ENCODE measurements at places on chromosomes 3 and 15.

GRCh38 chr3:72889310-72890165 is 1.7 kb downstream of the GXYLT2 start:
- DNase-seq, result no peak

GRCh38 chr3:77693147-77693546 is 653.2 kb downstream of the ROBO2 start:
- no peak for DNase-seq

GRCh38 chr3:59456852-59457485 is 407.1 kb upstream of the CFAP20DC start:
- DNase-seq, result no peak

- DNase-seq, result peak; percentile 31
Measured at GRCh38 chr3:128787256-128788253, 61.6 kb downstream of the RAB7A start.

DNA sequence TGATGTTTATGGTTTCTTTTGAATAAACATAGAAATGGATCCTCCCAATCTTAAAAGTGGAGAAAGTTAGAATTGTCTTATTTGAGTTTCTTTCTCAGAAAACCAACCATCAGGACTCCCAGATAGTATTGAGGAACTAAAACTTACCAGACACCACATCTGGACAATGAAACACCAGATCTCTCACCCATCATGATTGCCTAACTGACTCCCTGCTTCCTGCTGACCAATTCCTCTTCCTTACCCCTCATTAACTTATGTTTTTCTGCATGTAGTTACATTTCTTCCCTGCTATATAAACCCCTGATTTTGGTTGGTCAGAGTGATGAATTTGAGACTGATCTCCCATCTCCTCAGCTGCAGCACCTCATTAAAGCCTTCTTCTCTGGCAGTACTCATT is 242.0 kb upstream of the SETMAR start:
- no peak for DNase-seq

- DNase-seq, result no peak
Measured at GRCh38 chr15:77349666-77350065, 70.2 kb downstream of the PEAK1 start.

- DNase-seq, result no peak
Measured at GRCh38 chr3:184373422-184373821, 4.6 kb downstream of the THPO start.

- DNase-seq, result no peak
Measured at GRCh38 chr3:140724856-140725812, 47.3 kb downstream of the TRIM42 start.

DNA sequence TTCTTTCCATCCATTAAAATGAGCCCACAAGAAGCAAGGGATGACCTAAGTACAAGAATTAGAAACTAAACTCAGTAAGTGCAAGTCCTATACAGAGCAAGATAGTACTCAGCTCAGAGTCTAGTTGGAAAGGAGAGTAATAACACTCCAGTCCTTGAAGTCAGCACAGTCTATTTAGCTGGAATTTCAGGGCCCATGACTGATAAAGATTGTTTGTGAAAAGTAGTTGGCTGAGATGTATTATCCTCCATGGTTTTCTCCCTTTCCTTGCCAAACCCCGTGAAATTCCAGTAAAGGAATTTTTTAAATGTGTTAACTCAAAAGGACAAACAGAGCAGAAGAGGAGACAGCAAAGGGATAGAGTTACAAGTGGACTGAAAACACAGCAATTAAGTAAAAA is 127.2 kb upstream of the STT3B start:
- DNase-seq, result no peak

GRCh38 chr15:73560501-73561117 is 72.6 kb downstream of the NPTN start:
- peak; percentile 36 for DNase-seq

GRCh38 chr3:24663406-24663805 is 168.8 kb upstream of the THRB start:
- DNase-seq, result no peak

- no peak for DNase-seq
Measured at GRCh38 chr3:27224197-27224596, 145.0 kb downstream of the NEK10 start.

DNA sequence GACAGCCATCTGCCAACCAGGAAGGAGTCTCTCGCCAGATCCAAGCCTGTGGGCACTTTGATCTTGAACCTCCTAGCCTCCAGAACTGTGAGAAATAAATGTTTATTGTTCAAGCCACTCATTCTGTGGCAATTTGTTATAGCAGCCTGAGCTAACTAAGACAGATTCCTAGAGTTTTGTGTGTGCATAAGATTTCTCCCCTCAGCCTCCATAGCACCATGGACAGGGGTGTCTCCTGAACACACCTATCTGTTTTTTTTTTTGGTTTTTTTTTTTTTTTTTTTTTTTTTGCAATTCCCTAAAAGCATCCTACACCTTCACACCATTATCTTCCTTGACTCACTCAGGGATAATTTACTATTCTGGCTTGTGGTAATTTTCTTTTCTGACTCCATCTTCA is 768.5 kb downstream of the NR2F2 start:
- no peak for DNase-seq

GRCh38 chr3:129022114-129023007 is 21.3 kb downstream of the EFCC1 start:
- DNase-seq, result no peak

DNA sequence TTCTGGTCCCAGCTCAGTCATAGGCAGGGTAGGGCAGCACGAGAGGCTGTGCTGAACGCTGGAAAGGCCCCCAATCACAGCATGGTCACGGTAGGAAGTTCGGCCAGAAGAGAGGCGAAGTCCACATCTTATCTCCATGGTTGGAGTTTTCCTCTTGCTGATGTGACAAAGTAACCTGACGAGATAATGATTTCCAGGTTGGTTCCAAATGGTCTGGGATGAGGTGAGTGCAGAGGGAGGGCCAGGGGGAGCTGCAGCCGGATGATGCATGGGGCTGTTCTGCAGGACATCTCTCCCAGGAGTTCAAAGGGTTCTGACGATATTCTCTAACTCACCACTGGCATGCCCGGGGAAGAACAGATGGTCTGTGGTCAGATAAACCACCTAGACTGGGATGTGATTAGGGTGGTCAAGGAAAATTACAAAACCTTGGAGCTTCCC is 83.2 kb upstream of the WNT5A start:
- no peak for DNase-seq

DNA sequence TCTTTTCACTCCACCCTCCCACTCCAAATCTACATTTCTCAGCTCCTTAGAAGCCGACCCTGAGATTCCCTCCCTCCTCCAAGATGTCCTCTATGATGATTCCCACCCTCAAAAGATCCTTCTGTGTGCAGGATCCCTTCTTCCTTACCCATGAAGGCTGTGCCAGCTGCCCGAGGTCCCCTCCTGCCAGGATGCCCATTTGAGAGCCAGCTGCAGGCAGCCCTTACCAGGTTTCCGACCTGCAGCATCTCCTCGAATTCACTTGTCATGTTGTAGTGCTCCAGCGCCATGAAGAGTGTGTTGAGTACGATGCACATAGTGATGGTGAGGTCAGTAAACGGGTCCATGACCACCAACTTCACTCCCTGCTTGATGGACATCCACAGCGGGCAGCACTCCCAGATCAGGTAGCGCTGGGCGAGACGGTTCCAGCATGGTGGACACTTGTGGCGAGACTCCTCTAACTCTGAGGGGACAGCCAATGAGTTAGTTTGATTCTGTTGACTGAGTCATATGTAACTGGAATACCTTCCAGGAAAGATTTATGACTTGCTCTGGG is 51.9 kb downstream of the SCN5A start:
- DNase-seq, result no peak

DNA sequence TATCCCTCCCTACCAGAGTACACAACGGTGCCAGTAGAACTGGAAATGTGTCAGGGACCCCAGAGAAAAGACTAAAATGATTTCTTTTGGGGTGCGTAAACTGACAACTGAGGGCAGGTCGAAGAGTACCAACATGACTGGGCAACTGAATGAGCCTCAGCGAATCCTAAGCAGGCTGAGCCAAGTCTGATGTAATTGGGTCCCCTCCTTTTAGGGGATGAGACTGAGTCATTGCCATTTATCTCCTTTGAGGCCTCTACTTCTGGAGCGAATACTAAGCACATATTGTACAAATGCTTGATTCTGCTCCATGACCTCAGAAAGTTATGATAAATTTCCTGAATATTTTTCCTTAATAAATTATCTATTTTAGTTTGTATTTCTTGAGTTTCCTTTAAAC is 17.3 kb upstream of the GPR156 start:
- DNase-seq, result no peak

- no peak for DNase-seq
Measured at GRCh38 chr15:31403096-31403495, 76.5 kb downstream of the KLF13 start.

GRCh38 chr15:97072545-97072944 is 742.0 kb downstream of the NR2F2 start:
- DNase-seq, result no peak

- no peak for DNase-seq
Measured at GRCh38 chr3:2090095-2090911, 8.4 kb upstream of the CNTN4 start.

DNA sequence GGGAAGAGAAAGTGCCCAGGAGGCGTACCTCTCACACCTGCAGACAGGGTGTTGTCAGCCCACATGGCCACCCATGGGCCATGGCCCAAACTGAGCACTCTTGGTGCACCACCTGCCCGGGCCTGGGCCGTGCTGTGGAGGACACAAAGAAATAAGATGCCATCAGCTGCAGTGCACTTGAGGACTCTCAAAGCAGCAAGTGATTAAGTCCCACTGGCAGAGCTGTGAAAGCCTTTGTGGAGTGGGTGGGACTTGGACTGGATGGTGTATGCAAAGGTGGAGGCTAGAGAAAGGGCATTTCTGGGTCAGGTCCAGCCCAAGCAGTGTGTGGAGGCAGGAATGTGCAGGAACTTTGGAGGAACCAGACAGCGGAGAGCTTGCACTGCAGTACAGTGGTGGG is 122.3 kb downstream of the MEGF11 start:
- DNase-seq, result no peak

GRCh38 chr15:82663186-82663600 is 16.0 kb upstream of the CPEB1 start:
- DNase-seq, result peak; percentile 29

DNA sequence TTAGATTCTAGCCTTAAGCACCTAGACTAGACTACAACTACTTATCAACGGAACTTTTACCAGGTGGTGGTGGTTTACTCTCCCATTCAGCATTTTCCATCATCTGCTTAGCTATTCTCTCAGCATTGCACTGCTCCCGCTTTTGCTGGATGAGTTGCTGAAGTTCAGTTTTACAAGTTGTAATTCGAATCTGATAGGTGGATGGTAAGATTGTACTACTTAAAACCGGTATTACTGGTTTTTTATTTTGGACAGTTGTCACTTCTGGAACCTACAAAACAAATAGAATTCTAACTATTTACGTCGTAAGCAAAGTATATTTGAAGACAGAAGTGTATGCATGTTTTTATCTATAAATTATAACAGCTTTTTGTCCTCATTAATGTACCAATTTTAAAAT is 41.1 kb downstream of the PIK3R4 start:
- DNase-seq, result no peak

DNA sequence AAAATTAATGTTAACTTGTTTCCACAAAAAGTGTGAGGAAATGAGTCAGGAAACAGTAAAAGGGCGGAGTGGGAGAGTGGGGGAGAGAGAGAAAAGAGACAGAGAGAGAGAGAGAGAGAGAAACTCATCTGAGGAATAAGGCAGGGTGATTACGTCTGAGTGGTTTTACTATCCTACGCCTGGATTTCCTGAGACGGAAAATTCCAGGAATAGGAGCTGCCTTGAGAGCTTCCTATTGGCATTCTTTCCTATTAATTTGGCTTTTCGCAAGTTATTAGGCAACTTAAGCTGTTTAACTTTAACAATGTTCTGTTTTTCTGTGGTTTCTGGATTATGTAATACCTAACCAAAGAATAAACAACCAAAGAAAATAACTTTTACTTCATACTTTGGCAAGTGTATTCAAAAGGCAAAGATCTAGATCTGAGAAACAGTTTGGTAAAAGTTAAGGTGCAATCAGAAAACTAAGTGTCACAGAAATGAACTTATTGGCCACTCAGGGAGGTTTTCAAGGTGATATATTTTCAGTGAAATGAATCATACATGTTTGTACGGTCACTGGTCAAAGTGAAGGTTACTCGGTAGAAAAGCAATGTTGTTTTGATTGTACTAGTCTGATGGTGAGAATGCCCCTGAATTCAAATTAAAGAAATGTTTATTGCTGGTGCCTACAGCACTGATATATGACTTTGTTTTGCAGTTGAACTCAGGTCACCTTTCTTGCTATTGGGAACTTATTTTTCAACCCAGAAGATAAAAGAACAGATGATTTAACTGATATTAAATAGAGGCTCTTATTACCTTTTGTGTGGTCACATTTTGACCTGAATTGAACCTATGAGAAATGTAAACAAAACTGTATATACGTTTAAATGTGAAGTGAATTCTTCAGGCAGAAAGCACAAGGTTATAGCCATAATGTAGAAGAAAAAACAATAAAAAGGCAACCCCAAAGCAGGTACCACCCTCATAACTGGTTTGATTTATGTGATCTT is 39.9 kb upstream of the TNFSF10 start:
- peak; percentile 38 for DNase-seq

DNA sequence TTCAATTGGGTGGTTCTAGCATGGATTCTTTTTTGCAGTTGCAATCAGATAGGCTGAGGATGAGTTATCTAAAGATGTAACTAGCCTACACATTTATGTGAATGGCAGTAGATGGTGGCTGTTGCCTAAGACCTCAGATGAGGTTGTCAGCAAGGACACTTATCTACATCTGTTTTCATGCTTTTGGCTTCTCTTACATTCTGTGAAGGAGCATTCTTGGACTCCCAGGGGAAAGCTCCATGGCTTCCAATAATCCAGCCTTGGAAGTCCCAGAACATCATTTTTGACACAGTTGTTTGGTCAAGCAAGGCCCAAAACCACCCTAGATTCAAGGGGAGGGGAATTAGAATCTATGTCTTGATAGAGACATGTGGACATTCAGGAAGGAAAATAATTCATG is 332.2 kb upstream of the RBMS3 start:
- no peak for DNase-seq

- no peak for DNase-seq
Measured at GRCh38 chr3:97479740-97480139, 284.8 kb upstream of the ARL6 start.

GRCh38 chr3:172341482-172342059 is 106.7 kb downstream of the GHSR start:
- DNase-seq, result no peak

DNA sequence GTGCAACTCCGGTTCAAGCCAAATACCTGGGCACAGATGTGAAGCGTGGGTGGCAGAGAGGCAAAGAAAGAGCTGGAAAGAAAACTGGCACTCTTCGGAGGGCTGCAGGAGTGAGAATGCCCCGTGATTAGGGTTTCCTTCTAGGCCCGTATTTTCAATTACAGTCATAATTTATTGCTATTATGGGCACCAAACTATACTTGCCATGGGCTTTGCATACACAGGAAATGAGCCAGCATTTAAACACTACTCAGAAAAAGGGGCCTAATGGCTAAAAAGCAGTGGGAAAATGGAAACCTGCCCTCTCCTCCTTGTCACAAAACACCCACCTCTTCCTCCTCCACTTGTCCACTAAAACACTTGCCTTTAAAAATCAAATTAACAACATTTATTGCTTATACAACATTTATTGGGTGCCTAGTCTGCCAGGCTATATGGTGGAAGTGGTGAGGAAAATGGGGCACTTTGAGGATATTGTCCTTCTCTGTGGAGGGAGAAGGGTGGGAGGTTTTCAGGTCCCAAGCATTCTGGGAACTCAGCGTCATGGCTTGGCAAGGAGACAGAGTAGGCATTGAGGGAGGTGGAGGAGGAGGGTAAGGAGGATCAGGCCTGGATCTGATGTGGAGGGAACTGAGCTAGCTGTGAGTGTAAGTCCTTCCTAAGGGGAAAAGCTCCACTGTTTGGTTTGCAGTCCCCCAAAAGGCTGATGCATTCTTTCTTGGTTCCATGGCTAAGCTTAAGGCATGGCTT is 160.9 kb downstream of the SLCO3A1 start:
- no peak for DNase-seq

GRCh38 chr3:123036352-123037014 is 8.9 kb upstream of the SEMA5B start:
- DNase-seq, result no peak

All from naive thymus-derived CD4-positive, alpha-beta T cell (primary cell).